A549 (cell line): ENCODE measurements at places on chromosomes 11 and 22. TPM values are rescaled to one million over a fixed set of nuclear protein-coding genes. Genes with fewer than 3 reads are reported as not detected.

ANO9 gene
- 0.50 to 0.55 TPM (median 0.51 TPM) in 3 replicates for polyA plus RNA-seq

PRDM11 gene
- 5.3 to 6.2 TPM (median 5.4 TPM) in 3 replicates for polyA plus RNA-seq

RPS6KA4 gene
- 34.5 to 40.4 TPM (median 35.9 TPM) in 3 replicates for polyA plus RNA-seq

FBLN1 gene
- 31.0 to 34.4 TPM (median 32.7 TPM) in 3 replicates for polyA plus RNA-seq

TENM4 gene
- 0.12 to 0.31 TPM (median 0.18 TPM) in 3 replicates for polyA plus RNA-seq

C22orf15 gene
- polyA plus RNA-seq, result not detected in 3 replicates

NPAS4 gene
- polyA plus RNA-seq, result 0.03 TPM in 1 of 3 replicates, not detected in the others

GRCh38 chr22:39685336-39686177 lies 115.0 kb downstream of the CACNA1I start:
- DNase-seq, result no peak

DNA sequence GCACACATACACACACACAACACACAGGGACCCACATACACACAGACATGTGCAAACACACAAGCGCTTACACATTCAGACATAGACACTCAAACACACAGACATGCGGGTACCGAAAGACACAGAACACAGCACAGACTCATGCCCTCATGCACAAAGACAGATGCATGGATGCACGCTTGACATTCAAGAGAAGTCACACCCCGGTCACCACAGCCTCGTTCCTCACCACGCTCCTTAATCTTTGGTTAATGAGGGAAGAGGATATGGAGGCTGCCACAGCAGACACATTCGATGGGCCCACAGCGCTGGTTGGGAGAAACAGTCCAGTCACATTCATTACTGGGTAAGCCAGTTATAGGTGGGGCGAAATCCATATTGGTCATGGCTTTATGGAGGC lies 51.9 kb upstream of the EIF3D start:
- DNase-seq, result no peak

DNA sequence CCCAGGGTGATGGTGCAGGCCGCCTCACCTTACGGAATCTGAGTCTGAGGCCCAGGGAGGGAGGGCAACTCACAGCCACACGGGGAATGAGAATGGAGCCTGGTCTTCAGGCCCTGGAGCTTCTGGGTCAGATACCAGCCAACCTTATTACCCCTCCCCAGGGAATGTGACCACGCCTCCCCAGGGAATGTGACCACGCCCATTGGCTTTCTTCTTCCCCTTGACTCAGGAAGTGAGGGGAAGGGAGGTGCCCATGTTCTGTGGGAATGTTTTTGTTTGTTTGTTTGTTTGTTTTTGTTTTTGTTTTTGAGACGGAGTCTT lies 57.5 kb upstream of the RBFOX2 start:
- peak; percentile 48 for DNase-seq

DNA sequence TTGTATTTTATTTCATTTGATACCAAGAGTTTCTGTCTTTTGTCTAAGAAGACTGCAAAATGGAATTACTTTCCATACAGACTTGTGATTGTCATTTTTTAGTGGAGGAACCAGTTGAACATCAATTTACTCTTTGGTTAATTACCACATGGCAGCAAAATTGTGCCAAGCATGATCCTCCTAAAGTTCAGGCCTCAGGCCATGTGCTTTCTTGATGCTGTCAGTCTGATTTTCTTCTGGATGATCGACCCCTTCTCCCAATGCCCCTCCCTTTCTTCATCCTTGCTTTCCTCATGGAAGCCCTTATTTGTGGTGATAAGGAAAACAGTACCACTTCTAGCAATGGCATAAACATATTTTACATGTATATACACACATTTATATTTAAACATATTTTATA lies 76.2 kb downstream of the SVIP start:
- DNase-seq, result no peak

DNA sequence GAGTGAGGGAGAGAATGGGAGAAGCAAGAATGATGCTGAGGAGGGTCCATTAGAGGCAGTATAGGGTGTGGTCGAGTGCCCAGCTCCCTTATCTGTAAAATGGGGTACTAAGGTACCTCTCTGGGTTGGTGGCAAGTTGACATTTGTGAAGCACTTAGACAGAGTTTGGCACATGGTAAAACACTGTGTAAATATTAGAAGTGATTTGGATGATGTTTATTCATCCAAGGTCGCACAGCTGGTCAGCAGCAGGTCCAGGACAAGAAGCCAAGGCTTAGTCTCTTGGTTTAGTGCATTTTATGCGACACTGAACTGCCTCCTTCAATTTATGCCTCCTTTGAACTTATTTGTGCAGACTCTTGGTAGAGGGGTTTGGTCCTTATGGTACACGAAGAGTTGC lies 19.4 kb downstream of the KREMEN1 start:
- no peak for DNase-seq

DNA sequence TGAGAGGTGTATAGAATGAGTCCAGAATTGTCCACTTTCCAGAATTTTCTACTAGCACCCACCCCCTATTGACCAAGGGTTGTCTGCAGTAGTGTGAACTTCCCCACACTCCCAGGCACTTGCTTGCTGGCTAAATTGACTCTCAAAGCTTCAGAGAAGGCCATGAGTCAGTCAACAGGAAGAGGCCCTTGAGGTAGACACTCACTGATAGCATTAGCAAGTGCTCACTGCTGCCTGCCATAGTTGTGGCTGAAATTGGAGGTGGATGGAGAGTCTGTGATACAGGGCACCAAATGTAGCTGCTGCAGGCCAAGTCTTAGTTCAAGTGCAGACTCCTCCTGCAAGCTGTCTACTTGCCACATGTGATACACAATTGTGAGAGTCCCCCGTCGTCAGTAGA lies 156.8 kb downstream of the SPON1 start:
- DNase-seq, result no peak

DNA sequence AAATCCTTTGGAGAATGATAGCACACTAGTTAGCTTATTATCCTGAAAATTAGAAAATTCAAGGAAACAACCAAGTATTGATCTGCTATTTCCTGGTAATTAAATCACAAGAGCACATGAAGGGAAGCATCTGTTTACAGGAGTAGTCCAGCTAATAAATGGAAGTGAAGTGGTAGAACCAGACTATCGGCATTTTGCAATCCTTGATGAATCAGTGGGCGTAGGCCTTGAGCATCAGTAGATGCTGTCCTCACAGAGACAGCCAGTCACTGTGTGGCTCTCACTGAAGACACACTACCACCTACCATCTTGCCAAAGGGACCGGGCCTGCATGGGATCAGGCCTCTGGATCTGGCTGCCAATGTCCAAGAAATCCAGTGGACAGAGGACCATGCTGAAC lies 69.8 kb downstream of the FBLN1 start:
- no peak for DNase-seq

GRCh38 chr11:61495801-61496601 lies 12.5 kb upstream of the LRRC10B start:
- no peak for DNase-seq

- DNase-seq, result no peak
Observed at GRCh38 chr11:24934733-24935439, 438.0 kb downstream of the LUZP2 start.

DNA sequence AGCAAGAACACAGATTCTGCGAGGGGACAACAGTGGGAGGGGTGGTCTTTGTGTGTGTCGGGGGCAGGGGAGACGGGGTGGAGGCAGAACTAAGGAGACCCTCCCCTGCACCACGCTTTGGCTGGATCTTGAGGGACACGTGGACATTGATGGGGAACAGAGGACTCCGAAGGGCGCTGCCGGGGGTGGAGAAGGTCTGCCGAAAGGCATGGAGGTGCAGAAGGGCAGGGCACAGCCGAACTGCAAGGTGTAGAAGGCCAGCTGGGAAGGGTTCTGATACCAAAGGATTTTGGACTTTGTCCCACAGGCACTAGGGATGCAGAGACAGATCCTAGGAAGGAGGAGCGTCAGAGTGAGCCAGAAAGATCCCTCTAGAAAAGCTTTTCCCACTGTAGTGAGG lies 107.7 kb upstream of the SYT13 start:
- no peak for DNase-seq

GRCh38 chr11:130150790-130151189 lies 8.8 kb upstream of the ST14 start:
- no peak for DNase-seq

DNA sequence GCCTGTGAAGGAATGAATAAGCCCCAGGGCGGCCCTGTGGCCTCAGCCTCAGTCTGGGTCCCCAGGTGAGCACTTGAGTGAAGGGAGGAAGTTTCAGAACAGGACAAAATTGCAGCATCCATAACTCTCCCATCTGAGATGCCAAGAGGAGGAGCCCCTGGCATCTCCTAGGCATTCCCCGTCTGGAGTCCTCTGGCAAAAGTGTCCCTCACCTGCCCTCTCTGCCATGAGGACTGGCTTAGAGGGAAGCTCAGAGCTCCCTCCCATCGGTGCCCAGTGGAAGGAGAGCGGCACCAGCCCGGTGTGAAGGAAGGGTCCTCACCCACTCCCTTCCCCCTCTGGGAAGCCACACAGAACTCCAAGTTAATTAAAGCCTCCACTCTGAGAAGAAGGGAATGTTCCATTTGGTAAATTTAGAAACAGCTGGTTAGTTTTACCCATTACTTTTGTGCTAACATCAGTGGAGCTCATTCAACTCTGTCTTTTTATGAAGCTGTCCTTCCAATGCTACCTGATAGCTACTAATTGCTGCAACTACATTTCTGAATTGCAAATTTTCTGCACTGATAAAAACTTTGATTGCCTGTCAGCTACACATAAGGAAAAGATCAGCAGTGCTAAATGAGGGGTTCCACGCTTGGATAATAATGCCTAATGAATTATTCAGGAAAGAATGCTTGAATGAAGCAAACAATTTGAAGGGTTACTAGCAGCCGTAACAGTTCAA lies 123.3 kb upstream of the RCN1 start:
- DNase-seq, result no peak

DNA sequence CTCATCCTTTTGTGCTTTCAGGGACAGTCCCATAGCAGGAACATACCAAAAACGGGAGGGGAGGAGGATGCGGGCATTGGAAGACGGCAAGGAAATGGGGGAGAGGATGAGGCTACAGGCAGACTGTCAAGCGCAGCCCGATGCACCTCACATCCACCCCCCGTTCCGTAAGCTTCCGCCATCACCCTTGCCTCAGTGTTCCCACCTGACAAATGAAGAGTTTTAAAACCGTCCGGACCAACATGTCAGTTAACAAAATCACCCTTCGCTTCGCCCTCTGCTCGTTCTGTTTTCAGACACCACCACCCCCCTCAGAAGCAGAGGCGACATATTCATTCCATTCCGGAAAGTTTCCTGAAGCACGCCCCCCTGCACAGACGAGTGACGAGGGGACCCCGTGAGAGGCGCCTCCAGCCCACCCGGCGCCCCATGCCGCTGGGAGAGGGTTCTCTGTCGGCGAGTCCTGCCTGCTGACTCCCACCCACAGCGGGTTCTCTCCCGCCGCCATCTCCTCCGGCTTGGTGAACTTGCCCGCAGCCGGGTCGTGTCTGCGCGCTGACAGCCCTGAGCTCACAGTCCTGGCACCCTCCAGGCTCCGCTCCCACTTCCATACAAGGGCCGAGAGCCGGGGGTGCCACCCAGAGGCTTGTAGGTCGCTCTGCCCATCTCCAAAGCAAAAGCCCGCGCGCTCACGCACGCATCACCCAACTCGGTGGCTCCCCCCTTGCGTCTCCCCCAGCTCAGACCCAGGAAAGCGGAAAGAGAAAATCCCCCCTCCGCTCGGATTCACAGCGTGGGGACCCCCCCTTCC lies 1.5 kb downstream of the IGSF9B start:
- DNase-seq, result no peak

DNA sequence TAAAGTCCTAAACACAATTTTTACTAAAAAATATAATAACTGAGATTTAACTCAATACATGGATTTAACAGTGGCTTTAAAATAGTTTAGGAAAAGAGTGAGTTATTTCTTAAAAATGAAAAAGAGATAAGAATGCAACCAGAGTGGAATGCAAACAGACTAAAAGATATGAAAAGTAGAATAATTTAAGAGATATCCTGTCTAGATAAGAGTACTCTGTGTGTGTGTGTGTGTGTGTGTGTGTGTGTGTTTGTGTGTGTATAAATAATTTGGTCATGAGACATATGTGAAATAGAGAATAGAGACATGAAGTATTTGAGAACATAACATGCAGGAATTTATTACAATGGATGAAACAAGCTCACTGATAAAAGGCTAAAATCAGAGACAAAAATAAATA lies 986.9 kb upstream of the CHORDC1 start:
- no peak for DNase-seq

DNA sequence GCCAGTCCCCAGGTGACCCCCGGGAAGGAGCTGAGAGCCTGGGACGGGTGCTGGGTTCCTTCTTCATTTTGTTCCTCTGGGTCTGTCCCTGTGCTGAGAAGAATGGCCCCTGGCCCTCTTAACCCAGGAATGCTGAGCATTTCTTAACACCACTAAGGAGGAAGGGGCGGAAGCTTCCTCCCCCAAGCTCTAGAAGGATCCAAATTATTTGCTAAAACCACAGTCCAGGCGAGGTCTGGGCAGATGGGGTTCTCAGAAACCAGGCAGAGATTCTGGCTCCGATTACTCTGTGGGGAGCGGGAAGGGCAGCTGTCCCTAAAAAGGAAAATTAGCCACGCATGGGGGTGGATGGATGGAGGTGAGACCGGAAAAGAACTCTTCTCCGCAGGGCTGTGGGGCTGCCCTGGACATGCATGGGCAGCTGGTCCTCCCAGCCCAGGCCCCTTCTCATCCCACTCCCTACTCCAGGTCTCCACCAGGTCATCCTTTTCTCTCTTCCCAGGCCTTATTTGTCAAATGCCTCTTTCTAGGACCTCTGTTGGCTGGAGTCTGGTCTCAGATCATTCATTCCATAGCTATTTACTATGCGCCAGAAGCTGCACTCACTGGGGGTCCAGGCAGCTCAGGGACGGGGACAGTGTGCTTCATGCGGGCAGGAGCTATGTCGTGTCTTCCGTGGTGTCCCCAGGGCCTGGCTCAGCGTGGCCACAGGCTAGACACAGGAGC lies 45.0 kb upstream of the MYH9 start:
- DNase-seq, result no peak

DNA sequence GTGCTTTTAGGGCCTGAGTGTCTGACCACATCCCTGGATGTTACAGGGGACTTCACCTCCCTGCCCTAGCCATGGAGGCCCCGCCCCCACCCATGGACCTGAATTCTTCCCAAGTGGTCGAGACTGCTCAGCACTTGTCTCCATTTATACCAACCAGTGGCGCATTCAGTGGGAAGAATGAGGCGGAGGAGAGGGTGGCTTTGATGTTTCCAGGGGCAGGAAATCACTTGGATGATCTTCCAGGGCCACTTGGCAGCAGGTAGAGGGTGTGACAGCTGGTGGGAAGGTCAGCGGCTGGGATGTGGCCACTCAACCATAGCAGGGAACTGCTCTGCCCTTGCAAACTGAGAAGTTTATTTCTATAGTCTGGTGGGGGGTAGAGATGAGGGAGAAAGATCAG lies 155.1 kb upstream of the BLID start:
- no peak for DNase-seq

- peak; percentile 35 for DNase-seq
Observed at GRCh38 chr11:46918083-46918787, at the start of gene LRP4. Gene LRP4 (minus strand): TSS chr11:46918550. CDS start chr11:46918379, 171 bp downstream.

- DNase-seq, result no peak
Observed at GRCh38 chr22:33932997-33933396, 12.7 kb upstream of the LARGE1 start.

GRCh38 chr11:112363527-112363926 lies 102.9 kb upstream of the PLET1 start:
- DNase-seq, result no peak
